Activated naive CD4-positive, alpha-beta T cell treated with Interleukin-2 at 50 U/mL for 16 hours (primary cell): ENCODE measurements at places on chromosomes 1 and 21.
A peak's percentile ranks its signal among the peaks of the same experiment; 100 is the strongest.

- DNase-seq: no peak
These were observed 138.8 kb downstream of the GIPC2 start for GRCh38 chr1:78184460-78185072.

- DNase-seq: no peak
These were observed 26.5 kb downstream of the CNIH4 start for GRCh38 chr1:224383218-224383617.

DNA sequence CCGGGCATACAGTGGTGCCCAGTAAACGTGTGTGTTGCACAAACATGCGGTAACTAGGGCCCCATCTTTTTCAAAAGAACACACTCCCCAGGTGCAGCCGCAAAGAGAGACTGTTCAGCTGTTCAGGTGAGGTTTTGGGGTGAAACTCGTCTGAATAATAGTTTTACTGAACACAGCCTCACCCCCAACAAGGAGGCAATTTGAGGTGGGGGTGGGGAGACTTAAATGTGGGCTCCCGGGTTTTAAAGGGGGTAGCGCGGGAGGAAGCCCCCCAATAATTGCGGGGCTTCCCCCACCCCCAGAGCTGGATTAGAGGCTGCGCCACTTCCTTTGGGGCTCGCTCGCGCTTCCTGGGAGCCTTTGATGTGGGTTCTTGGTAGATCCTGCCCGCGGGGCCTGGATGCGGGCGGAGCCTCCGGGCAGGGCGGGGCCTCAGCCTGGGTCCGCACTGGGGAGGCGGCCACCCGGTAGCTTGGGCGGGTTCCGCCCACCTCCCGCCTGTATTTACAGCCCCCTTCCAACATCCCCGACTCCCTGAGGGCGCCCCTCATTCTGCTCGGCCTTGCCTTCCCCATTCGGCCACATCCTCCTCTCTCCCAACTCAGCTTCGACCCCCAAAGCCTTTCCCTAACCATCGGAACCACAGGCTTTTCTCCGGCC, 6.4 kb upstream of the EPHA2 start:
- DNase-seq: peak; percentile 65

- no peak for DNase-seq
These were observed 63.7 kb upstream of the B3GALNT2 start for GRCh38 chr1:235567812-235568503.
